Nephron progenitor cell (in vitro differentiated cells): ENCODE measurements at places on chromosomes 5 and 9.

- H3K4me3 ChIP-seq: no peak overlapping the region
- no peak overlapping the region for H3K27ac ChIP-seq
- H3K27me3 ChIP-seq: no peaks in the 10 kb centered on the region
Observed at GRCh38 chr9:7387840-7388239, 411.7 kb downstream of the DMAC1 start.

GRCh38 chr5:180390441-180391190 lies 37.5 kb upstream of the GFPT2 start:
- no peak overlapping the region for H3K4me3 ChIP-seq
- no peaks in the 10 kb centered on the region for H3K36me3 ChIP-seq
- H3K27ac ChIP-seq: no peak overlapping the region
- peaks cover 11% of the 10 kb centered on the region for H3K27me3 ChIP-seq
- DNase-seq: no peak

- no peak for DNase-seq
- no peak overlapping the region for H3K4me3 ChIP-seq
- H3K4me1 ChIP-seq: peaks cover 20% of the 10 kb centered on the region
- no peaks in the 10 kb centered on the region for H3K36me3 ChIP-seq
- peaks cover 78% of the 10 kb centered on the region for H3K27me3 ChIP-seq
- no peak overlapping the region for H3K27ac ChIP-seq
Observed at GRCh38 chr5:77841616-77842015, 65.5 kb upstream of the TBCA start.

- H3K27me3 ChIP-seq: peaks cover 3% of the 10 kb centered on the region
- no peak for DNase-seq
- no peaks in the 10 kb centered on the region for H3K36me3 ChIP-seq
- no peak overlapping the region for H3K4me3 ChIP-seq
Observed at GRCh38 chr5:151547364-151547763, 43.8 kb downstream of the FAT2 start.

DNA sequence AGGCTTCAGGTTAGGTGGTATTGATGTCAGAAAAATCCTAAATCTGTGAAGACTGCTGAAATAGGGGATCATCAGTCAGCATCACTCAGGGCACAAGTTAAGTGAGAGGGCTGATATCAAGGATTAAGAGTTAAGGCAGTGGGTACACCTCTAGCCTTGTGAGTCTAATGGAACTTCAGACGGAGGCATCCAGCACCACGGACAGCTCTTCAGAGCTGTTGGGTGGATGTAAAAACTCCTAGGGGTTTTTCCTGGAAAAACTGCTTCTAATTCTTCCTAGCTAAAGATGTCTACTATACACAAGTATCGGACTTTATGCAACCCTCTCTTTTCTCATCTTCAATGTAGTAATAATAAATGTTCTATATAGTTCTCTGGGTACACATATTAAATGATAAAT lies 165.9 kb downstream of the SH3GL2 start:
- H3K4me3 ChIP-seq: no peak overlapping the region
- H3K27me3 ChIP-seq: no peaks in the 10 kb centered on the region

DNA sequence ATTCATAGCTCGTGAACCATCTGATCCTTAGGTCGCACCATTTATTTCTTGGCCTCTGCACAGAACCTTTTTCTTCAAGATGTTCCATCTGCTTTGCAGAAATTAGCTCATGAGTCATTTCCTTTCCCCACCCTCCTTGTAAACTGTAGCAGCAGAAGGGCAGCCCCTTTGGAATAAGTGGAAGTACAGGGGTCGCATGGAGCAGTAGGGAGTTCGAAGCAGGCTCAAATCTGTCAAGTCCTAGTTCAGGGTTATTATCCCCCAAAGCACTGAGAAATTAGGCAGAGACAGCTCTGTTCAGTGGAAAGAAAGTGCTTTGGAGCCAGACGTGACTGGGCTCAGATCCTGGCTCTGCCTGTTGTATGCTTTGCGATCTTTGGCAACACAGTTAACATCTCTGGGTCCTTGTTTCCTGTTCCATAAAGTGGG lies 84.2 kb downstream of the SGCD start:
- H3K36me3 ChIP-seq: no peaks in the 10 kb centered on the region
- DNase-seq: no peak
- no peak overlapping the region for H3K27ac ChIP-seq
- peaks cover 22% of the 10 kb centered on the region for H3K4me1 ChIP-seq
- no peaks in the 10 kb centered on the region for H3K27me3 ChIP-seq

DNA sequence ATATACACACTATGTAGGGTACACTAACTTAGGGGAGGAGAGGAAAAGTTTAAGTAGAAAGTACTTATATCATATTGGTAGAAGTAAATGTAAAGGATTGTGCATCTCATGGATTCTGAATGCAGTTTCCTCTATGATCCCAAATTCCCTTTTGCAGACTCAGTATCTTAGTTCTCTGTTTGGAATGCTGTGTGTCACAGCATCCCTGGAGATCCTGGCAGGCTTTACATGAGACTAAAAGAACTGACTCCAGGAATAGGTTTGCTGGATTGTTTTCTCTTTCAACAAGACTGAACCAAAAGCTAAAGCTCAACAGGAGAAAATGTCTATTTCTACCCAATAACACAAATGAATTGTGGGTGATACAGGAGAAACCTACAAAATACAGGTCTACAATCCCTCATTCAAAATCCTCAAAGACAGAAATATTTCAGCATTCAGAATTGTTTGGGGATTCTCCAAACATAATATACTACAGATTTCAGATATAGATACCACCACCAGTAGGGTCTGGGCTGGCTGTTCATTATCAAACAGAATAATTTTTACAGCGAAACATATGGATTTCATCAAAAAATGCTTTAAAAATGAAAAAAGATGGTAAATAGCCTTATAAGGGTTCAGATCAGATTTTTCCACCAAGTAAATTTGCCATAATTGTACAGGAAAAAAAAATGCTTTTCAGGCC lies 324.7 kb upstream of the GRAMD2B start:
- no peak for DNase-seq
- no peak overlapping the region for H3K27ac ChIP-seq
- no peak overlapping the region for H3K4me3 ChIP-seq
- peaks cover 8% of the 10 kb centered on the region for H3K4me1 ChIP-seq
- peaks cover 6% of the 10 kb centered on the region for H3K36me3 ChIP-seq
- H3K27me3 ChIP-seq: peaks cover 9% of the 10 kb centered on the region

DNA sequence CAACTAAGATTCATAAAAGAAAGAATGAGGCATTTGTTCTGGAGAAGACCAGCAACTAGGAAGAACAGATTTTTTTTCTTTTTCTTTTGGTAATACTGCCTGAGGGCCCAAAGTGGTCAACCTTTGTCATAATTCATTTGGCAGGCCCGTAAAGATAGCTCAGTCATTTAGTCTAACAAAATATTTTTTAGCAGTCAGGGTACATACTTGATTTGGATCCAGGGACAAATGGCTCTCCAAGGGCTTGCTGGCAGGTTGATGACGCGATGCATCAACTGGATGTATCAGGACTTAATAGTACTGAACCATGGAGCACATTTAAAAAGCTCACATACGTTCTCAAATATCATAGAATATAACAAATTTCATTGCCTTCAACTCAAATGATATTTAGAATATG lies 203.4 kb upstream of the ZNF608 start:
- no peak overlapping the region for H3K4me3 ChIP-seq
- H3K4me1 ChIP-seq: peaks cover 28% of the 10 kb centered on the region
- DNase-seq: no peak

GRCh38 chr9:34500623-34501267 lies 22.0 kb downstream of the ENHO start:
- no peak overlapping the region for H3K27ac ChIP-seq
- H3K27me3 ChIP-seq: peaks cover 39% of the 10 kb centered on the region
- H3K4me1 ChIP-seq: no peaks in the 10 kb centered on the region
- peak; percentile 82 for DNase-seq
- H3K4me3 ChIP-seq: no peak overlapping the region

DNA sequence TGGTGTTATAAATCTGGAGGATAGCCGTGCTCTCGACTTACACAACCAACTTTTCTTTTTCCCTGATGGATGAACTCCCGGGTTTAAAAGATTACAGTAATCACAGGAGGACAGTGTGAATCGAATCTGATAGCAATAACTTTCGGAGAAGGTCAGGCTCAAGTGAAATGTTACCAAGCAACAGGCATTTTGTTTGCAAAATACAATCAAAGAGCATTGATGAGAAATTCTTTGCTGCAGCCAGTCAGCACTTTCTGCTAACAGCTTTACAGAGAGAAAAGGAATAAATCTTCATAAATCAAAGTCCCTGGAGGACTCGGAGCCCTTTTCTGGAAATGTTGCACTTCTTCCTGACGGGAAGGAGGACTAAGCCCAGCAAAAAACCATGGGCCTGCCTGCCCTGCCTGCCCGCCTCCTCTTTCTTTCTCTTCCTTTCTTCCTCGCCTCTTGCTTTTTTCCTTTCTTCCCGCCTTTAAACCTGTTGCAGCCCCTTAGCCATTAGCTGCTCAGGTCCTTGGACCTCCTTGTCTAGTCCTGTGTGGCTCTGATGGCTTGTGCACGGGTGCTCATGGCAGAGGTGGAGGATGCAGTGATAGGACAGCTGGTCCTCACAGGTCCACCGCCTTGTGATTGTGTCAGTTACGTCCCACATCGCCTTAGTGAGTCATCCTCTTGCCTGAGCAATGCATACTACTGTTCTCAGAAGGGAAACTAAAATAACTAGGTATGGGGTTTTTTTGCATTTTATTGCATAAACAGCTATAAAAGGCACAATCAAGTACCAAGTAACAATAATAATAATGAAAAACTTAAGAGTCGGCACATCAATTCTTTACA lies 6.2 kb downstream of the DMRT3 start:
- DNase-seq: no peak
- peak overlapping the region; percentile 18 for H3K27ac ChIP-seq
- H3K4me3 ChIP-seq: peak overlapping the region; percentile 55

- H3K4me3 ChIP-seq: no peak overlapping the region
- H3K27ac ChIP-seq: no peak overlapping the region
- no peaks in the 10 kb centered on the region for H3K4me1 ChIP-seq
- no peak for DNase-seq
- no peaks in the 10 kb centered on the region for H3K36me3 ChIP-seq
Observed at GRCh38 chr5:86929123-86929766, 311.5 kb downstream of the COX7C start.

- H3K27ac ChIP-seq: peak overlapping the region; percentile 94
- H3K27me3 ChIP-seq: peaks cover 2% of the 10 kb centered on the region
- H3K4me1 ChIP-seq: peaks cover 30% of the 10 kb centered on the region
- no peak overlapping the region for H3K4me3 ChIP-seq
Observed at GRCh38 chr5:126002222-126002897, 420.8 kb upstream of the GRAMD2B start.

DNA sequence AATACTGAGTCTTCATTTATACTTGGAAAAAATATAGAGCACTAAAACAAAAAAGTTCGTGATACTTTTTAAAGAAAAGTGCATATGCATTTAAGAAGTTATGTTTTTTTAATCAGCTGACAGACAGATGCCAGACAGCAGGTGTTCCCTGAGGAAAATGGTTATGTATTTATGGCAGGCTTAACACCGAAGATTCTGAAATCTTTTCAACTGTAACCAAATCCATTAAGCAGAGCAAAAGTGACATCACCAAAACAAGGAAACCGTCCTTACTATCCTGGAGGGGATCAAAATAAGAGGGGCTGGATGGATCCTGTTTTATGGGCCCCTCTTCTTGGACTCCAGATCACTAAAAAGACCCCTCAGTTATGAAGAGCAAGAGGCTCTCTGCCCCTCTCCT lies 404.9 kb upstream of the ADAMTS16 start:
- H3K4me1 ChIP-seq: peaks cover 21% of the 10 kb centered on the region
- no peak overlapping the region for H3K27ac ChIP-seq
- no peaks in the 10 kb centered on the region for H3K36me3 ChIP-seq
- no peaks in the 10 kb centered on the region for H3K27me3 ChIP-seq

DNA sequence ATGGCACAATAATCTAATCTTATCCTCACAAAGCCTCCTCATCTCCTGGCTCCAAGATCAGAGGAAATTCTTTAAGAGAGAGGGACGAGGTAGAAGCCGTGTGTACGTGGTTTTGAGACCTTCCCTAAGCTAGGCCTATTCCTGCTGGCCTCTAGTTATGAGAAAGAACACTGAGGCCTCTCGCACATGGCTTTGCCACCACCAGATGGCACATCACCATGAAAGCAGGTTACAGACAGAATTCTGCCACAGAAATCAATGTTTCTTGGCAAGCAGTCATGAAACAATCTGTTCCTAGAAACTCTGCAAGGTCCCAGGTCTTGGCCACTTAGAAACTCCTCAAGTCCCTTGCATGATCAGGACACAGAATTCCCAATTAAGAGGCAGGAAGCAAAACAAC lies 268.2 kb upstream of the TAS2R1 start:
- H3K36me3 ChIP-seq: peaks cover 4% of the 10 kb centered on the region
- DNase-seq: no peak

GRCh38 chr5:177311723-177312648 lies at the start of gene MXD3:
MXD3 (minus strand) TSS chr5:177311898; CDS start chr5:177311830, 68 bp downstream.
- no peaks in the 10 kb centered on the region for H3K27me3 ChIP-seq
- peaks cover 44% of the 10 kb centered on the region for H3K4me1 ChIP-seq
- peak within 1 kb of the TSS; percentile 90 for H3K4me3 ChIP-seq
- peaks cover 9% of the 10 kb centered on the region for H3K36me3 ChIP-seq
- DNase-seq: peak; percentile 98

- H3K4me1 ChIP-seq: peaks cover 21% of the 10 kb centered on the region
- DNase-seq: no peak
- H3K27ac ChIP-seq: no peak overlapping the region
- H3K4me3 ChIP-seq: no peak overlapping the region
Observed at GRCh38 chr5:176637556-176637955, 7.1 kb downstream of the EIF4E1B start.

DNA sequence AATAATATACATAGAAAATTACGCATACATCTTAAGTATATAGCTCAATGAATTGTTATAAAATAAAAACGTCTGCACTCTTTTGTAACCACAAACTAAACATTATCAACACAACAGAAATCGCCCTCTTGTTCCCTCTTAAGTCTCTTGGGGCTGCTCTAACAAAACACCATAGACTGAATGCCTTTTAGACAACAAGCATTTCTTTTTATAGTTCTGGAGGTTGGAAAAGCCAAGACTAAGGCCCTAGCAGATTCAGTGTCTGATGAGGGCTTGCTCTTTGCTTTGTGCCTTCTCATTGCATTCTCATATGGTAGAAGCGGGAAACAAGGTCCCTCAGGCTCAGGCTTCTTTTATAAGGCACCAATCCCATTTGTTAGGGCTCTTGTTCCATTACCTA lies 4.9 kb upstream of the IFNB1 start:
- no peak overlapping the region for H3K4me3 ChIP-seq
- H3K27me3 ChIP-seq: peaks cover 4% of the 10 kb centered on the region
- H3K36me3 ChIP-seq: no peaks in the 10 kb centered on the region
- DNase-seq: no peak

DNA sequence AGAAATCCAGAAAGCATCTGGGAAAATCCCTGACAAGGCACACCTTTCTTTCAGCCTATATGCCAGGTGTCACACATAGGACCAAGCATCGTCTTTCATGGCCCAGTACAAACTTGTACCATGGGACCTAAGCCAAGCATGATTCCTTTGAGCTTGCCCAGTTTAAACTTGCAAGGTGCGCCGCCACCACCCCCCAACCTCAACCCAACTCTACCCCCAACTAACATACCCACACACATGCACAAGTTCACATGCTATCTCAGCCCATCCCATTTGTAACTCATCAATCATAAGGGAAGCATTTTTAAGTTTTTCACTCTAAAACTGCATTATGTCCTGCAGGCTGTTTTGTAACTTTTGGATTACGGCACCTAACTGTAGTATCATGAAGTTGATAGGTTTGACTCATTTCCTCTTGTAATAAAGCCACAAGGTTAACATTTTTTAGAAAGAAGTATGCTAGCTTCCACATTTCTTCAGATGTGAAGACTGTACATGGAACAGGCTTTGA lies 145.9 kb upstream of the FST start:
- H3K4me3 ChIP-seq: no peak overlapping the region
- H3K36me3 ChIP-seq: no peaks in the 10 kb centered on the region
- no peak for DNase-seq
- H3K27me3 ChIP-seq: no peaks in the 10 kb centered on the region
- H3K4me1 ChIP-seq: peaks cover 8% of the 10 kb centered on the region

- peak overlapping the region; percentile 97 for H3K4me3 ChIP-seq
- peaks cover under 1% of the 10 kb centered on the region for H3K36me3 ChIP-seq
- H3K27ac ChIP-seq: peak overlapping the region; percentile 99
- H3K27me3 ChIP-seq: no peaks in the 10 kb centered on the region
- H3K4me1 ChIP-seq: peaks cover 37% of the 10 kb centered on the region
Observed at GRCh38 chr9:122904466-122904822, 715 bp downstream of the RC3H2 start.
